ENCODE measurements at places on chromosomes 6 and 20.

DNA sequence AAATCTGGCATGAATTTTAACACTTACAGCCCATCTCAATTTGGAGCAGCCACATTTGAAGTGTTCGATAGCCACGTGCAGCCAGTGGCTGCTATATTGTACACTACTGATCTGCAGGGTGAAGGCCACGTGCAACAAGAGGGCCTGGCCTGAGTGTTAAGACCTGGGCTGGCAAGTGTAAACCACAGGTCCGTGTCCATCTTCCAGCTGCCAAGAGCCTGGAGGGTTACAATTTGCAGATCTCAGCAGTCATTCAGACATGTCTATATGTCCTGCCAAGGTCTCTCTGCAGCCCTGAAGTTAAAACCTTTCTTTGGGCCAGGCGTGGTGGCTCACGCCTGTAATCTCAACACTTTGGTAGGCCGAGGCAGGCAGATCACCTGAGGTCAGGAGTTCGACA lies 14.1 kb downstream of the SGK2 start:
- DNase-seq, result no peak

GRCh38 chr6:130132286-130132701 lies 90.5 kb downstream of the SAMD3 start:
- no peak for DNase-seq

GRCh38 chr6:132570221-132570777 lies at the start of gene TAAR6:
TSS of gene TAAR6 (plus strand) at chr6:132570322. CDS start at chr6:132570322, 0 bp downstream.
- DNase-seq, result no peak

GRCh38 chr6:30810813-30811339 lies 66.5 kb upstream of the IER3 start:
- no peak for DNase-seq

Data from frontal cortex (tissue), 4 donors.